ENCODE measurements at places on chromosomes 13 and 19.

- DNase-seq: peak; percentile 25
Observed at GRCh38 chr13:81133066-81133465, 792.1 kb upstream of the SPRY2 start.

DNA sequence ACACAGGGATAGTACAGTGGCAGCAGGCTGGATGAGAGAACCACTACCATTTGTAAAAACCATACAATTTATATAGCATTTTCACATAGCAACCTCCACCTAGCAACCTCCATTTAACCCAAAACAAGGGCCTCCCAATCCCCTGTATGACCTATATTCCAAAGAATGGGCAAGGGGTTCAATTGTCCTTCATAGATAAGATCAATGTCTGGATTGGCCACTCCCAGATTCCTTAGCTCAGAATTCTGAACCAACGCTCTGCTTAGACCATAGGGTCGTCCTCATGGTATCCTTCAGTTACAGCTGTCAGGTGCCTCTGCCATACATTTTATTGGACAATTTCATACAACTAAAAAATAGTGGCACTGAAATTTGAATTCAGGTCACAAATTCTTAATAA is 166.2 kb downstream of the KCTD12 start:
- DNase-seq: no peak

- no peak for DNase-seq
Observed at GRCh38 chr13:23788459-23788858, 100.7 kb downstream of the MIPEP start.

- DNase-seq: peak; percentile 77
Observed at GRCh38 chr19:17473041-17473440, 2.7 kb downstream of the SLC27A1 start.

GRCh38 chr19:54464044-54464629 is 559 bp upstream of the LENG9 start:
- peak; percentile 80 for DNase-seq

DNA sequence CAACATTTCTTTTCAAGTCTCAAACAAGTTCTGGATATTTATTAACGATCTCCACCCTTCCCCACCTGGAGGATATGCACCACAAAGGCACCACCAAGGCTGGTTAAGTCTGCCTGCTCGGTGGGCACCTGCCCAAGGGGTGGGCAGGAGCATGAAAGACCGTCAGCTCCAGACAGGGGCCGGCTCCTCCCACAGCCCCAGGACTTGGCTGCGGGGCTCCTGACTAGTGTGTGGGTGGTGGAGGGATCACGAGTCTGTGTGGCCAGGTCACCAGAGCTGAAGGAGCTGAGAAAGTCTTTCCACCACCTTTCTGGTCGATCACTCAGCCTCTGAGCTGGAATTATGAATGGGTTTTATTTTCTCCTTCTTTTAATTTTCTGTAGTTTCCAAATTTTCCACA is 7.8 kb downstream of the SLC7A1 start:
- no peak for DNase-seq

- no peak for DNase-seq
Observed at GRCh38 chr19:34351382-34351826, 13.6 kb upstream of the GPI start.

- DNase-seq: no peak
Observed at GRCh38 chr13:75469047-75469446, 12.9 kb downstream of the TBC1D4 start.

- DNase-seq: peak; percentile 3
Observed at GRCh38 chr13:103716718-103717117, 650.5 kb upstream of the SLC10A2 start.

DNA sequence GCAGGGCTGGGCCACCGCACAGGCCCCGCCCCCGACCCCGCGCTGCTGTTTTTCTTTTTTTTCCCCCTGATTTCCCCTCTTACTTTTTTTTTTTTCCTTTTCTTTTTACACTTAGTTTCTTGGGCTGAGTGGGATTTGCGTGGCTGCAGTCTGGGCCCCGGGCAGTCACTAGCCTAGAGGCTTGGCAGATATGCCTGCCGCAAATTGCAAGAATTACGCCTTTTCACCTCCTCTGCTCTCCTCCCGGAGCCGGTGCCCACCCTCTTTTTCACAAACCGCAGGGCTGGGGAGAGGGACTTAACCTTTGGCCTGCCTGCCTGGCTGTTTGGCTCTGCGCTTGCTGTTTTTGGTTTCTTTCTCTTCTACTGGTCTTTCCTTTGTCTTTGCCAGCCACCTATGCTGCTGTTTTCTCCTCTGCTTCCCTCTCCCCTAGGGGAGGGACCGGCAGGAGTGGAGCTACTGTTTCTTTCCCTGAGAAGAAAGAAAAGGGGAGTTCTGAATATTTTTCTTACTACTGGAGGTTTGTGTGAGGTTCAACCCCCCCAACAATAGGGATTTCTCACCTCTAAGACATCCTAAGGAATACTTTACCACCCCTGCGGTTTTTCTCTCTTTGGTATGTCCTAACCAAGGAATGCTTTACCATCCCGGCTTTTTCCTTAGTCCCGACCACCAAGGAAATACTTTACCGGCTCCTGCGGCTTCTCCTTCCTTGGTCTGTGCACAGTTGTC is 11.0 kb downstream of the ZNF552 start:
- peak; percentile 99 for DNase-seq

- peak; percentile 29 for DNase-seq
Observed at GRCh38 chr13:24313439-24313838, 4.1 kb downstream of the C1QTNF9 start.

- DNase-seq: no peak
Observed at GRCh38 chr13:45678282-45678681, 23.8 kb upstream of the CBY2 start.

GRCh38 chr13:101217086-101217485 is 199.2 kb downstream of the NALCN start:
- DNase-seq: no peak

- DNase-seq: no peak
Observed at GRCh38 chr19:28301961-28302360, 911.0 kb downstream of the UQCRFS1 start.

DNA sequence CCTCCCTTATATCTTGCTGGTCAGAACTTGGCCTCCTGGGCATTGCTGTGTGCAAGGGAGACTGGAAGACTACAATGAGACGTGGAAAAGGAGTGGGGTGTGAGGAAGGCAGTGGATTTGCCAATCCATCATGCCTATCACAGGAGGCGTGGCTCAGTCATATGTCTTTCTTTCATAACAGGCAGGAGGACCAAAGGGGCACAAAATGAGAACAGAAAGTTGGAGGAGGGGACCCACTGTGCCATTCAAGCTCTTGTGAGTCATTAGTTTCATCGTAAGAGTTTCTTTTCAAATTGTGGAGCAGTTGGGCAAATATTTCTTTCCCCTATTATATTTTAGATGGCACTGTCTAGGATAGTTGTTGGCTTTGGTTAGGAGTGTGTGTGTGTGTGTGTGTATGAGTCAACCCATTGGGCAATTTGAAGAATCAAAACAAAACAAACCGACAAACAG is 471.5 kb downstream of the TSHZ3 start:
- no peak for DNase-seq

GRCh38 chr19:44992336-44993163 is 8.7 kb upstream of the RELB start:
- no peak for DNase-seq

- DNase-seq: peak; percentile 34
Observed at GRCh38 chr13:44373601-44374347, at the start of gene SERP2. SERP2 (plus strand) TSS chr13:44373824; CDS start chr13:44374026, 202 bp downstream.

GRCh38 chr13:46834657-46835056 is 37.7 kb upstream of the ESD start:
- no peak for DNase-seq

DNA sequence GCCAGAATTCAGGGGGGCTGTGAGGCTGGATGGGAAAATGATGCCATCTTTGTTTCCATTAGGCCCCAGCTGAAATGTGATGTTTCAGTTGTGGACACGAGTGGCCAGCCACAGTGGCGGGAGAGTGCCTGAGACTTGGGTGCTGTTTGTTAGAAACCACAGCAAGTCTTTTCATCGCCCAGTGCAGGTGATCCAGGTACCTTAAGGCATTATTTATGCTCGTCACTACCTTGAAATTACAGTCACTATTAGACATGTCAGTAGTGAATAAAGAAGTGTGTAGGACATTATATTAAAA is 82.5 kb upstream of the TM9SF2 start:
- DNase-seq: no peak

GRCh38 chr13:43143591-43143990 is 120.2 kb downstream of the DNAJC15 start:
- DNase-seq: peak; percentile 25

- DNase-seq: no peak
Observed at GRCh38 chr19:35032356-35032865, 2.1 kb downstream of the SCN1B start.

GRCh38 chr19:35609851-35610353 is 2.6 kb upstream of the HAUS5 start:
- DNase-seq: no peak

- DNase-seq: no peak
Observed at GRCh38 chr19:45531349-45531748, 24.1 kb downstream of the VASP start.

- no peak for DNase-seq
Observed at GRCh38 chr13:77118134-77118533, 91.2 kb upstream of the FBXL3 start.

- no peak for DNase-seq
Observed at GRCh38 chr13:112833551-112834257, 135.3 kb upstream of the MCF2L start.

- DNase-seq: no peak
Observed at GRCh38 chr19:30488191-30488590, 116.0 kb downstream of the ZNF536 start.

GRCh38 chr13:85314686-85315085 is 484.5 kb downstream of the SLITRK6 start:
- no peak for DNase-seq

DNA sequence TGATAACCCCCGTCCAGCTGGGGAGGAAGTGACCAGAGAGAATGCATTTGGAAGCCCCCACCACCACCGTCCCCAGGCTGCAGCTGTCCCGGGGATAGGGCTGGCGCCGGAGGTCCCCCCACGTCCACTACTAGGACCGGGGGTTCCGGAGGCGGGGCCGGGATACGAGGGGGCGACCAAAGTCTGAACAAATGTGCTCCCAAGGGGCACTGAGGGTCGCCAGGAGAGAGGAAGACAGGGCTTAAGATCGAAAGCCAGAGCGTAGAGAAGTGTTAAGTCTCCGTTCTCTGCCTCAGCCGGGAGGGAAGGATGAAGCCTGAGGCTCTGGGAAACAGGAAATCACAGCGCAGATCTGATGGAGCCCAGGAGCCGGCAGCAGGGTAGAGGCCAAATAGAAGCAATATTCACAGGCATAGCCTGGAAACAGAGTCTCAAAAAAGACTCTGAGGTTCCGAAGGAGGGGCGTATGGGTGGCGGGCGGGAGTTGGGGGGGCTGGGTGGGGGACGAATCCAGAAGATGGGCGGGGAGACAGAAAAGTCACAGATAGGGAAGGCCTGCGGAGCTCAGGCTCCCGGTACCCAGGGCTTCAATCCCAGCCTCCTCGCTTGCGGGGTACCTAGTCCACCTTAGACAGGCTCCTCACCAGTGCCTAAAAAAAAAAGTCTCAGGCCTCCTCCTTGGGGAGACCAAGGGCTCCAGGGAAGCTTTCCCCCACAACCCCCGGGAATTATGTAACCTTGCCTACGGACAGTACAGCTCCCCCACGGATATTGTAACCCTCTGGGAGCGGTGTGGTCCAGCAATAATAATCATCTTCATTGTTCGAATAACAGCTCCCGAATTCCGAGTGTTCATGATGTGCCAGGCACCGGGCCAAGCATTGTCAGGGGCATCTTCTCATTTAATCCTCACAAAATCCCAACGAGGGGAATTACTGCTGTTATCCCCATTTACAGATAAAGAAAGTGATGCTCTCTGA is 1.1 kb upstream of the ERF start:
- peak; percentile 45 for DNase-seq

- no peak for DNase-seq
Observed at GRCh38 chr13:97780486-97780885, 173.0 kb upstream of the IPO5 start.

- peak; percentile 50 for DNase-seq
Observed at GRCh38 chr13:106503730-106504453, 31.6 kb downstream of the EFNB2 start.

DNA sequence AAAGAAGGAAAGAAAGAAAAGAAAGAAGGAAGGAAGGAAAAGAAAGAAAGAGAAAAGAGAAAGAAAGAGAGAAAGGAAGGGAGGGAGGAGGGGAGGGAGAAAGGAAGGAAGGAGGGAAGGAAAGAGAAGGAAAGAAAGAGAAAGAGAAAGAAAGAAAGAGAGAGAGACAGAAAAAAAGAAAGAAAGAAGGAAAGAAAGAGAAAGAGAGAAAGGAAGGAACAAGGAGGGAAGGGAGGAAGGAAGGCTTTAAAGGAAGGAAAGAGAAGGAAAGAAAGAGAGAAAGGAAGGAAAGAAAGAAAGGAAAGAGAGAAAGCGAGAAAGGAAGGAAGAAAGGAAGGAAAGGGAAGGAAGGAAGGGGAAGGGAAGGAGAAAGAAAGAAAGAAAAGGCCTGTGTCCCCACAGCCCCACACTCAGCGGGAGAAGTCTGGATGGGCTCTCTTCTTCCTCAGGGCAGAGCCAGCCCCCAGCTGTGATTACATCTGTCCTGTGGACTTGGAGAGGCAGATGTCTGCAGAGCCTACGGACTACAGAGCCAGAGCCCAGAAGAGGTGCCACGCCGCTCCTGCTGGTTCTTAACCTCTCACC is 9.6 kb downstream of the PTPRH start:
- no peak for DNase-seq

DNA sequence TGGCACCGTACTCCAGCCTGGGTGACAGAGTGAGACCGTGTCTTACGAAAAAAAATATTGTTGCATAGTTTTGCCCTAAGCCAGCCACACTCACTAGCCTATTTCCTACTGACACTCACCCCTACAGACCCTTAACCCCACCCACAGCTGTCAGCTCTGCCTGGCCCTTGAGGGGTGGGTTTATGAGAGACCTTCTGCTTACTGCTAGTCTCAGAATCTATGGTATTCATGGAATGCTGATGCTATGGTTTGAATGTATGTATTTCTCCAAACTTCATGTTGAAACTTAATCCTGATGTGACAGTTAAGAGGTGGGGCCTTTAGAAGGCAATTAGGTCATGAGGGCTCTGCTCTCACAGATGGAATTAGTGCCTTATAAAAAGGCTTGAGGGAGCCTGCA is 79.2 kb upstream of the LRCH1 start:
- no peak for DNase-seq

DNA sequence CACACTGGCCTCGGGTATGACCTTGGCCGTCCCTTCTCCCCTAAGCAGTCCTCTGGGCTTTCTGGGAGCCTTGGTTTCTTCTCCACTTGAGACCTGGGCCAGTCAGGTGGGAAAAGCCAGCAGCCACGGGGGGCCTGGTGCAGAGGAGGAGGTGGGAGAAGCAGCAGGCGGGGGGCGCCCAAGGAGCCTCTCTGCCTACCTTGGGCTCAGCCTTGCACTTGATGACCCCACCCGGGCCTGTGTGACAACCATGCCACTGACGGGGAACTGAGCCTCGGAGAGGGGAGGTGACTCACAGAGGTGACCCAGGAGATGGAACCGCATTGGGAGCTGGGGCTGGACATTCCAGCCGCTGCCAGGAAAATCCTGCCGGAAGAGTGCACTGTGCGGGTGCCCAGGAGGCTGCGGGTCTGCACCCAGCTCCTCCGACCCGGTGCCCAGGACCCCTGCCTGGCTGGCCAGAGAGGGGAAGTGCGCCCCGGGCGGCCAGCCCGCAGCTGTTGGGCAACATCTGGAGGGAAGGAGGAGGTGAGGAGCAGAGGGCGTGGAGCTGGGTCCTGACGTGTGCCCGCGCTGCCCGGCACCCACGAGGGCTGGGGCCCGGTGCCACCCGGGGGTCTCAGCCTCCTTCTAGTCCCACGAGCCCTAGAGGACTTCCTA is 23.4 kb upstream of the SLC7A10 start:
- no peak for DNase-seq

All from fibroblast of lung (primary cell).